ENCODE measurements at places on chromosomes 3 and 15. TPM values are rescaled to one million over a fixed set of nuclear protein-coding genes. Genes with fewer than 3 reads are reported as not detected.
A peak's percentile ranks its signal among the peaks of the same experiment; 100 is the strongest.

DNA sequence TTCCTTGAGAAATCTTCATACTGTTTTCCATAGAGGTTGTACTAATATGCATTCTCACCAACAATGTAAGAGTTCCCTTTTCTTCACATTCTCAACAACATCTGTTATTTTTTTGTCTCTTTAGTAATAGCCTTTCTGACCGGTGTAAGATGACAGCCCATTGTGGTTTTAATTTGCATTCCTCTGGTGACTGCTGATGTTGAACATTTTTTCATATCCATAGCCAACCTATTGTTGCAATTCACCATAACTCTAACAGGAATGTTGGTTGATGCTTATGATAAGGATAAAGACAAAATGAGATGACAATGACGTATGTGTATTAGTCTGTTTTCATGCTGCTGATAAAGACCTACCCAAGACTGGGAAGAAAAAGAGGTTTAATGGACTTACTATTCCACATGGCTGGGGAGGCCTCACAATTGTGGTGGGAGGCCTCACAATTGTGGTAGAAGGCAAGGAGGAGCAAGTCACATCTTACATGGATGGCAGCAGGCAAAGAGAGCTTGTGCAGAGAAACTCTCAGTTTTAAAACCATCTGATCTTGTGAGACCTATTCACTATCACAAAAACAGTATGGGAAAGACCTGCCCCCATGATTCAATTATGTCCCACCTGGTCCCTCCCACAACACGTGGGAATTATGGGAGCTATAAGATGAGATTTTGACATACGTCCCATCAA, 37.6 kb upstream of the RHCG start:
- DNase-seq = no peak

GRCh38 chr3:157077565-157077991, 82.4 kb downstream of the CCNL1 start:
- no peak for DNase-seq

DNA sequence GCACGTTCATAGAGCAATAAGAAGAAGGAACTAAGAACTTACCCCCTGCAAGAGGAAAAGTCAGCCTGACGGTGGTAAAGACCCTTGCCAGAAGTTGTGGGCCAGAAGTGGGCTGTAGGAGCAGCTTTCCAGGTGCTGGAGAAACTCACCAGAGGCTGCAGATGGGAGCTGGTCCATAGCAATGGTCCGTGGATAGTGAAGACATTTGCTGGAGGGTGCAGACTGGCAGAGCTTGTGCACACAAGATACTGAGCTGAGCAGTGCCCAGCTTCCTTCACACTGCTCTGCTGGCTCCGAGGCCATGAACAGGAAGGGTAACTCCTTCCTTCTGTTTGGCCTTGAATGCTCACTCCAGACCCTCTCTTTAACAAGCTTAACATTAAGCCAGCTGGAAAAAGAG, 149.8 kb upstream of the BNIP2 start:
- DNase-seq = no peak

DNA sequence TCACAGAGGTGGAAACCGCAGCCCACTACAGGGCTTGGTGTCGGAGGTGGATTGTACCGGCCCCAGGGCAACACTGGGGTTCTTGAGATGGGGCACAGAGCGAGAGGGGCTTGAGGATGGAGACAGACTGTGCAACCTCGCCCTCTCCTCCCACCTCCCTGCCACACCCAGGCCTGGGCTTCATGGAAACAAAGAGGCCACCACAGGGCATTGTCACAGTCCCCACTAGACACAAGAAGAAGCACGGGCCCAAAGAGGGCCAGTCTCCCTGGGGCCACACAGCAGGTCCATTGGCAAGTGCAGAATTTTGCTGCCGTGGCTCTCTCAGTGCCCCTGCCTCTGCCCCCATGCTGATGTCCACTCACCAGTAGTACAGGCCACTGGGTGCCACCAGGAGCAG, 4.1 kb upstream of the CALML4 start:
- no peak for DNase-seq

DNA sequence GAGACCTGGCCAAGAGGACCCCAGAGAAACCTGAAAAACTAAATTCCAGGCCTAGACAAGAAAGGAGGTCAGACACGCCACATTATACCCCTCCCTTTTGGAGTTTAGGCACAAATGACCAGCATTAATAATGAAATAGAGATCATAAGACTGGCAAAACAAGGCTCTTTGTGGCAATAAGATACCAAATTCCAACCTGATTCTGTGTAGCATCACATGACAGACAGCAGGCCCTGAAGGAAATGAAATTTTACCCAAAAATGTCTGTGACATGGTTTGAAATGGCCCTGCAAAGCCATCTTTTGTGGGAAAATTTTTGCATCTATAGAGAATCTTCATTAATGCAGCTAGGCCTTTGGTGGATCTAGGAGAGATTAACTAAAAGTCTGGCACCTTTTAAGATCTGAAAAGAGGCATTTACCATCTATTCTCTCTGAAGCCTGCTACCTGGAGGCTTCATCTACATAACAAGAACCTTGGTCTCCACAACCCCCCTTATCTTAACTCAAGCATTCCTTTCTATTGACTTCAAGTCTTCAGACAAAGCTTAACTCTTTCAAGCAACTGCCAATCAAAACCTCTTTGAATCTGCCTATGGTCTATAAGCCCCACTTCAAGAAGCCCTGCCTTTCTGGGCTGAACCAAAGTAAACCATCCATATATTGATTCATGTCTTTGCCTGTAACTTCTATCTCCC, 8.0 kb downstream of the FAM174B start:
- DNase-seq = no peak

GRCh38 chr15:81315452-81316175, 8.3 kb downstream of the STARD5 start:
- DNase-seq = no peak

DNA sequence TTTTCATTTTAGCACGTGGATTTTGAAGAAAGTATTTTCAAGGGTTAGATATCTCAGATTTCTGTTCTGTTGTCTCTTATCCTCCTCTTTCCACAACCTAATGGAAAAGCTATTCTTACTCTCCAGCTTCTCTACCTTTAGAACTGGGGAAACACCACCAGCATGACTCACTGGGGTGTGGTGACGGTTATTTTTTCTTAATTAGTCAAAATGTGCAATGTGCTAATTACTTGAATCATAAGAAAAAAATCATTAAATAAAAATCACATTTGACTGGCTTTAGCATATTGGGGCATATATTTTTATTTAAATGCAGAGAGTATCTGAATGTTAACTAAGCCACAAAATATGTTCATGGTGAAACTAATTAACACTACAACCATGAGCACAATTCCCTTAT, 570.7 kb upstream of the AGTR1 start:
- no peak for DNase-seq

GRCh38 chr3:13013566-13013965, 59.7 kb downstream of the IQSEC1 start:
- DNase-seq = peak; percentile 5

DNA sequence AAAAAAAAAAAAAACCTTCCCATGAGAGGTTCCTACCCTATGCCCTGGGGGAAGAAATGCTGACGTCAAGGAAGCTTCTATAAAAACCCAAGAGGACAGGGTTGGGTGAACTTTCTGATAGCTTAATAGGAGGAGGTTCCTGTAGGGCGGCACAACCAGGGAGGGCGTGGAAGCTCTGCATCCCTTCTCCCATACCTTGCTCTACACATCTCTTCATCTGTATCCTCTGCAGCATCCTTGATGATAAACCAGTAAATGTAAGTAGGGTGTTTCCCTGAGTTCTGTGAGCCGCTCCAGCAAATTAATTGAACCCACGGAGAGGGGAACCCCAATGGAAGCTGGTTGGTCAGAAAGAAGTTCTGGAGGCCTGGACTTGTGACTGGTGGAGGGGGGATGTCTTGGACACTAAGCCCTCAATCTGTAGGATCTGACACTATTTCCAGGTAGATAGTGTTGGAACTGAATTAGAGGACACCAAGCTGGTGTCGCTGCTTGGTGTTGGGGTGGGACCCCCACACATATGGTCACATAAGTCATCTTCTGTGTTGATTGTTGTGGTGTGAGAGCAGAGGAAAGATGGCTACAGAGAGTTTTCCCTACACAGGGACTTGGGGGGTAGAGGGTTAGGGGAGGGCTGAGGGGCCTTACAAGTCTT, 91.5 kb downstream of the ST6GAL1 start:
- no peak for DNase-seq

- DNase-seq = no peak
Observed at GRCh38 chr3:45608885-45609284, 14.3 kb downstream of the LIMD1 start.

DNA sequence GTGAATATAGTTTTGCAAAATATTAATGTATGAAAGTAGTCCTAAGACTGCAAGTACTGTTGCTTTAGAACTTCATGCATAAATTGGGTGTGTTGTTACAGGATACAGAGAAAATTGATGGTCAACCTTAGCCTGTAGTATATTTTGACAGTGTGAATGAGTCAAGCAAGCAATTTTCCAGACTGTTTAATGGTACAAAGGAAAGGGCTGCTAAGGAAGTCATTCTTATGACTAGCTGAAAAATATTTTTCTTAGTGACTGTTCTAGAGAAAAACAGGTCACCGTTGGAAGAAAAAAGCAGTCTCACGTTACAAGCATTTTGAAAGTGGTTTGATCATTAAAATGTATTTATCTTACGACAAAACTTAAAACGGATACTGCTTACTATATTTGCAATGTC, 49.2 kb downstream of the MBNL1 start:
- DNase-seq = no peak

- DNase-seq = no peak
Observed at GRCh38 chr3:196323691-196324090, 5.7 kb upstream of the DYNLT2B start.

- peak; percentile 29 for DNase-seq
Observed at GRCh38 chr15:69994429-69995205, 103.1 kb downstream of the TLE3 start.

DNA sequence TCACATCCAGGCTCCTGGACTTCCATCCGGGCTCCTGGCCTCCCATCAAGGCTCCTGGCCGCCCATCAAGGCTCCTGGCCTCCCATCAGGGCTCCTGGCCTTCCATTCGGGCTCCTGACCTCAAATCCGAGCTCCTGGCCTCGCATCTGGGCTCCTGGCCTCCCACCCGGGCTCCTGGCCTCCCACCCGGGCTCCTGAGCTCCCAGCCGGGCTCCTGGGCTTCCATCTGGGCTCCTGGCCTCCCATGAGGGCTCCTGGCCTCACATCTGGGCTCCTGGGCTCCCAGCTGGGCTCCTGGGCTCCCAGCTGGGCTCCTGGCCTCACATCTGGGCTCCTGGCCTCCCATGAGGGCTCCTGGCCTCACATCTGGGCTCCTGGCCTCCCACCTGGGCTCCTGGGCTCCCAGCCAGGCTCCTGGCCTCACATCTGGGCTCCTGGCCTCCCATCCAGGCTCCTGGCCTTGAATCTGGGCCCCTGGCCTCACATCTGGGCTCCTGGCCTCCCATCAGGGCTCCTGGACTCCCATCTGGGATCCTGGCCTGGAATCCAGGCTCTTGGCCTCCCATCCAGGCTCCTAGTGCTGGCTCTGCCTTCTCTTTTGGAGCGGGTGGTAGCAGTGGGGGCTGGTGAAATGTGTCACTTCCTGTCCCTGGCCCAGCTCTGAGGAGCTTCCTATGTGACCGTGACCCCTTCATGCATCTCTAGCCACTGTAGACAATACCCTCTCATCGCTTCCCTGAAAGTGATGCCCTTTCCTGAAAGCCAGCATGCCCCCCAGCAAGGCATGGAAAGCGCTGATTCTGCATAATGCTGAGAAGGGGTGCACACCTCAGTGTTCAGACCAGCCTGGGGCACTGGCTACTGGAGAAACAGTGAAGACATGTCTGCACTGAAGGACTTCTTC, 62.7 kb upstream of the BLM start:
- DNase-seq = no peak

- no peak for DNase-seq
Observed at GRCh38 chr3:70010346-70010745, 10.8 kb downstream of the SAMMSON start.

- no peak for DNase-seq
Observed at GRCh38 chr3:113648524-113648923, 47.9 kb downstream of the USF3 start.

GRCh38 chr3:72178463-72179106, 393.6 kb upstream of the PROK2 start:
- DNase-seq = no peak

CHRM5 gene
- total RNA-seq = not detected

DUOXA2 gene
- total RNA-seq = 10.0 TPM

IL17RE gene
- 121 TPM for total RNA-seq

TMCO5A gene
- total RNA-seq = not detected

WDR93 gene
- total RNA-seq = not detected

ROBO1 gene
- total RNA-seq = 68.7 TPM

CLDN1 gene
- not detected for total RNA-seq

ANKRD34C gene
- not detected for total RNA-seq

TJP1 gene
- total RNA-seq = 96.3 TPM

CCR2 gene
- total RNA-seq = 1.8 TPM

FAM81A gene
- not detected for total RNA-seq

All from transverse colon (tissue), 4 donors.